Activated CD4-positive, alpha-beta T cell treated with anti-CD3 and anti-CD28 coated beads, Interleukin-2, amount 10 ng/mL, durations not matched to agents 7 days and 5 days (primary cell): ENCODE measurements at places on chromosomes 2 and 18. TPM values are rescaled to one million over a fixed set of nuclear protein-coding genes. Genes with fewer than 3 reads are reported as not detected.

GRCh38 chr2:85441864-85442263 is 23.4 kb downstream of the SH2D6 start:
- no peak for DNase-seq
- H3K36me3 ChIP-seq, result no peaks in the 10 kb centered on the region
- H3K4me3 ChIP-seq, result no peak overlapping the region

The IL36A gene
- not detected for total RNA-seq

The TMEM247 gene
- total RNA-seq, result not detected

DNA sequence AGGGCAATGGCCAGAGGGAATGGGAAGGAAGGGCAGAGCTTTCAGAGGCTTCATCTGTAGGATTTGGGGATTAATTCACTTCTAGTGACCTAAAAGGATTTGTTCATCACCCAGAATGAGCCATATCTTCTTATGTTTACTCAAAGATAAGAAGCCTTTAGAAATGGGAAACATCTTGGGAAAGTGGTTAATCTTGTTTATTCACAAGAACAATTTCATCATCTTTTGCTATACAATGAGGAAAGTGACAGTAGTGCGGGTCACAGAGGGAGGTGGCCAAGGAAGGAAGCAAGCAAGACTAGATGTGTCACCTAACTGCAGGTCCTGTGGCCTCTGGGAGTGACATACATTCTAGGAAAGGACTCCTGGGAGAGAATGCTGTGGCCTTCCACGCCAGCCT is 140.4 kb upstream of the ALPP start:
- H3K4me3 ChIP-seq, result no peak overlapping the region
- H3K36me3 ChIP-seq, result peaks cover 10% of the 10 kb centered on the region
- no peak for DNase-seq
- peak overlapping the region; percentile 66 for H3K27ac ChIP-seq
- peaks cover 25% of the 10 kb centered on the region for H3K4me1 ChIP-seq

GRCh38 chr18:46748466-46748865 is 8.4 kb downstream of the ST8SIA5 start:
- peaks cover 45% of the 10 kb centered on the region for H3K27me3 ChIP-seq
- H3K27ac ChIP-seq, result no peak overlapping the region
- H3K4me1 ChIP-seq, result no peaks in the 10 kb centered on the region
- H3K4me3 ChIP-seq, result no peak overlapping the region

DNA sequence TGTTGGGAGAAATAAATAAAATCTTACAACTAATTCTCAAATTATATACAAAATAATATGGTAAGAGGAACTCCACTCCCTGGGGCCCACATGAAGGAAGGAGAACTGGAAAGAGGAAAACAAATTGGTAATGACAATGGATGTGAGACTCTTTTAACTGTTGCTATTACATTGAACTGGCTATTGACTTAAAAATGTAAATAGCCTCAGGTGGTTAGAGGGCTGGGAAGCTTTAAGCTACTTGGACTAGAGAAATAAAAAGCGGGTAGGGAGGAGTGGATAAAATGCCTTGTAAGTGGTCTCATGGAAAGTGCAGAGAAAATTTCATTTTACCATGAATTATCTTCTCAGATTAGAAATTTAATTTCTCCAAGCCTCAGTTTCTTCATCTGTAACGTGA is 64.1 kb downstream of the KCNJ3 start:
- H3K27me3 ChIP-seq, result no peaks in the 10 kb centered on the region
- no peak overlapping the region for H3K27ac ChIP-seq
- DNase-seq, result no peak
- H3K4me1 ChIP-seq, result no peaks in the 10 kb centered on the region

The NCOA1 gene
- total RNA-seq, result 18.4 TPM

- no peak overlapping the region for H3K27ac ChIP-seq
- H3K4me1 ChIP-seq, result no peaks in the 10 kb centered on the region
- no peak overlapping the region for H3K4me3 ChIP-seq
- peaks cover 2% of the 10 kb centered on the region for H3K27me3 ChIP-seq
- no peak for DNase-seq
- H3K36me3 ChIP-seq, result no peaks in the 10 kb centered on the region
These were observed 326.3 kb upstream of the ZNF521 start for GRCh38 chr18:25678221-25678620.

GRCh38 chr2:239106314-239106908 is 258.5 kb downstream of the TWIST2 start:
- H3K36me3 ChIP-seq, result peaks cover 7% of the 10 kb centered on the region
- no peak overlapping the region for H3K27ac ChIP-seq
- no peaks in the 10 kb centered on the region for H3K4me1 ChIP-seq
- no peak for DNase-seq
- H3K27me3 ChIP-seq, result no peaks in the 10 kb centered on the region
- H3K4me3 ChIP-seq, result no peak overlapping the region

The SLC19A3 gene
- total RNA-seq, result not detected
